ENCODE measurements at places on chromosomes 3 and 15.

DNA sequence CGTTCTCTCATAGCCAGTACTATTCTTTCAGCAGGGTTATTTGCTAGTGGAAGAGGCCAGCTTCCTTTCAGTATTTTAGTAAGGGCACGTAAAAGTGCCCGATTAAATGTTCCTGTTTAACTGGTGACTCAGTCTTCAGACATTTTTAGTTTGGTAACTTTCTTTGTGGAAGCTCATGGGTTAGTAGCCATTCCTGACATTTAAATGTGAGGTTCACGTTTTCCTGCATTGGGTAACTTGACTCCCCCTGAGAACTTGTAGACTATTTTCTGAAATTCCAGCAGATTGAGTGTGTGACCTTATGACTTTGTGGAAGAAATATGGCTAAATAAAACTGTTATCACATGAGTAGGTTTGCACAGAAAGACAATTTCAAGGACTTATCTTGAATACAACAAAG is 16.9 kb downstream of the ABHD2 start:
- DNase-seq, result no peak

GRCh38 chr3:22441711-22442110 is 690.7 kb upstream of the ZNF385D start:
- DNase-seq, result no peak

DNA sequence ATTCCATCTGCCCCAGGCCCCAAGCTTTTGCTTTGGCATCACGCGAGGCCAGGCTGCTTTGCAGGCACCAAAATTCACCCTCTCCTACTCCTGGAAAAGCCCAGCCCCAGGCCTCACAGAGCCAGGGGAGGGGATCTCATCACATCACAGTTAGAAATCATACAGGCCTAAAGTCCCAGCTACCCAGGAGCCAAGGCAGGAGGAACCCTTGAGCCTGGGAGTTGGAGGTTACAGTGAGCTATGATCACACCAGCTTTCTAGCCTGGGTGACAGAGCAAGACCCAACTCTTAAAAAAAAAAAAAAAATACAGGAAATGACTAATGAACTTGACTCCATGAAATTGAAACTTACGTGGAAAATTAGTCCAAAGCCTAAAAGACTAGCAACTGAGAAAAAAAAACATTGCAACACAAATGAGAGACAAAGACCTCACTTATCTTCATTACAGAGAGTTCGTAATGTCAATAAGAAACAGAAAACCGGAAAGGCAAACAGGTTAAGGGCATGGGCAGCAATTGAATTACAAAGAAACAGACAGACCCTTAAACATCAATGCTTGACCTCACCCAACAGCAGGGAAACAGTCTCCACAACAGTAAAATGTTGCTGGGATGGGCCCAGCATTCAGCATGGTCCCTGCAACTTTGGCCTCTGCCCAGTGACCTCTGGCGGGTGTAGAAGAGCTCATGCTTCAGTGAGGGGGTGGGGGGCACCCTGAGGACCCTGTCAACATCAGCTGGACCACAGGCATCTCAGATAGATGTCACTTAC is 151.5 kb downstream of the LRRK1 start:
- DNase-seq, result no peak

GRCh38 chr3:72082186-72082715 is 297.3 kb upstream of the PROK2 start:
- DNase-seq, result no peak
